ENCODE measurements at places on chromosomes 5 and 9. TPM values are rescaled to one million over a fixed set of nuclear protein-coding genes. Genes with fewer than 3 reads are reported as not detected.

STK10 gene
- total RNA-seq = 12.1 TPM

C7 gene
- total RNA-seq = not detected

PKD2L2 gene
- total RNA-seq = not detected

F12 gene
- total RNA-seq = 14.4 TPM

ADCY2 gene
- total RNA-seq = not detected

BARHL1 gene
- not detected for total RNA-seq

ZDHHC11B gene
- 0.07 TPM for total RNA-seq

GLRA1 gene
- total RNA-seq = not detected

PRLR gene
- total RNA-seq = 0.05 TPM

CSF1R gene
- total RNA-seq = 0.09 TPM

SHLD3 gene
- total RNA-seq = 3.4 TPM

CDC42SE2 gene
- total RNA-seq = 25.5 TPM

TOMM5 gene
- total RNA-seq = 195 TPM

MZB1 gene
- total RNA-seq = not detected

RPS23 gene
- 4,310 TPM for total RNA-seq

ALDOB gene
- not detected for total RNA-seq

AGGF1 gene
- total RNA-seq = 17.4 TPM

GPR150 gene
- not detected for total RNA-seq

LRRTM2 gene
- total RNA-seq = not detected

THBS4 gene
- total RNA-seq = 0.42 TPM

SLC34A1 gene
- total RNA-seq = not detected

GABRA6 gene
- total RNA-seq = not detected

CA9 gene
- 39.5 TPM for total RNA-seq

EQTN gene
- 0.78 TPM for total RNA-seq

NKD2 gene
- total RNA-seq = 0.09 TPM

MUSK gene
- total RNA-seq = not detected

CREBRF gene
- 0.65 TPM for total RNA-seq

TMEM267 gene
- 7.1 TPM for total RNA-seq

NMUR2 gene
- total RNA-seq = not detected

RUSC2 gene
- total RNA-seq = 10.3 TPM

PCDHGB5 gene
- 6.1 TPM for total RNA-seq

RGS7BP gene
- not detected for total RNA-seq

PCDHGB6 gene
- total RNA-seq = 1.1 TPM

UHRF2 gene
- 34.3 TPM for total RNA-seq

SERF1A gene
- total RNA-seq = 9.3 TPM

Data from airway epithelial cell (primary cell).